ENCODE measurements at places on chromosomes 5 and 9. TPM values are rescaled to one million over a fixed set of nuclear protein-coding genes. Genes with fewer than 3 reads are reported as not detected.
A peak's percentile ranks its signal among the peaks of the same experiment; 100 is the strongest.

- no peak for DNase-seq
Observed at GRCh38 chr9:98795295-98795955, 930 bp downstream of the ANKS6 start.

DNA sequence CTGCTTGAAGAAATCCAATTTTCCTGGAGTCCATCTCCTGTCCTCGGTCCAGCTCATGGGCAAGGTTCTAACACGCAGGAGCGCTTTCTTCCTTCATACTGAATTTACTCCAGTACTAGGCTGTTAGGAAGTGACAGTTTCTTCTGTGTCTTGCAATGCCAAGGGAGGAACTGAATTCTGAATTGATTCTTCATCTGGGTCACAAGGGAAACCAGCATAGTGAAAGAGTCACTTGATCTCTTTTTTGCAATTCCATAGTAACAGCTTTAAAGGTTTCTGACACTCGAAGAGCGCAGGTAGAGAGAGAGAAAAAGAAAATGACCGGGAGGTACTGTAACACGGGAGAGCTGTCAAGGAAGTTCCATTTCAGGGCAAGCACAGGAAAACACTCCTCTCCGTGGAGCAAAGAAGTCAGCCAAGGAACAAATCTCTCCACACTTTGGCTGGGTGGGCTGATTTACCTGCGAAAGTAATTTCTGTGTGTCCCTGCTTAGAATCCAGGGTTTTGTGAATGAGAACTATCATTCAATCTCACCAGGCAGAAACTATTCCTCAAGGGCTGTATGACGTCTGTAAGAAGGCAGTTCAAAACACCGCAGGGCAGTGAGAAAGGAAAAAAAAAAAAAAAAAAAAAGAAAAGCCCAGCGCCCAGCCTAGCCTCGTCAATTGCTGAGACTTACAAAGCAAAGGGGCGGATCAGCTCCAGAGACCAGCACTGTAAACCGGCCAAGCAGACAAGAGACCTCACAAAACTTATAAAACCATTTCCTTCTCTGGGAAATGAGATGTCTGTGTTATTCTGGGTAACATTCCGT lies 617.8 kb downstream of the PDE4D start:
- peak; percentile 86 for DNase-seq

- DNase-seq, result no peak
Observed at GRCh38 chr5:164688437-164688836, 1183.0 kb downstream of the MAT2B start.

GRCh38 chr5:74717596-74717995 lies 32.6 kb downstream of the HEXB start:
- DNase-seq, result no peak

The SIL1 gene
- total RNA-seq, result 28.0 TPM

DNA sequence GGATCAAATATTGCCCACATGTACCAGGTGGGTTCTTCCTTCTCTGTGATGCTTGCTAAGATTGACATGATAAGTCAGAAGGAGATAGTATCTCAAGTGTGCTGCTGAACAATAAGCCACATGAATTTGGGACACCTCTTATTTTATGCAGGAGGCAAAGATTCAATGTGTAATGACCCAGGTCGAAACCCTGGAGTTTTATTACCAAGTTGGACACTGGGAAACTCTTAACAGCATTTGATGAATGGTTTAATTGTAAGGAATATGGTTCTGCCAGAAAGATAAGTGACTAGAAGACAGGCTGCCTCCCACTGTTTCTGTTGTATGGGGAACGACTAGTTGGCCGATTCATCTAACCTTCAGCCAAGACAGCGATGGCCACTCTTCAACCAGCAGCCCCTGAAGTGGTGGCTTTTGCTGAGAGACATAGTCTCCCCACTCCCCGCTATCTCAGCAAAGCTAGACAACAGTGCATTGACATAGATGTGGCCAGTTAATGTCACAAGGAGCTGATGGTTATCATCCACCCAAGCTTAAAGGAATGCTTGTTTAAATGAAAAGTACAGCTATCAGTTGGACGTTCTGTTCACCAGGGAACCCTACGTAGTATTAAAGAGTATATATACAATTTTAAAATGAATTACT lies 407.7 kb downstream of the KDM4C start:
- no peak for DNase-seq

DNA sequence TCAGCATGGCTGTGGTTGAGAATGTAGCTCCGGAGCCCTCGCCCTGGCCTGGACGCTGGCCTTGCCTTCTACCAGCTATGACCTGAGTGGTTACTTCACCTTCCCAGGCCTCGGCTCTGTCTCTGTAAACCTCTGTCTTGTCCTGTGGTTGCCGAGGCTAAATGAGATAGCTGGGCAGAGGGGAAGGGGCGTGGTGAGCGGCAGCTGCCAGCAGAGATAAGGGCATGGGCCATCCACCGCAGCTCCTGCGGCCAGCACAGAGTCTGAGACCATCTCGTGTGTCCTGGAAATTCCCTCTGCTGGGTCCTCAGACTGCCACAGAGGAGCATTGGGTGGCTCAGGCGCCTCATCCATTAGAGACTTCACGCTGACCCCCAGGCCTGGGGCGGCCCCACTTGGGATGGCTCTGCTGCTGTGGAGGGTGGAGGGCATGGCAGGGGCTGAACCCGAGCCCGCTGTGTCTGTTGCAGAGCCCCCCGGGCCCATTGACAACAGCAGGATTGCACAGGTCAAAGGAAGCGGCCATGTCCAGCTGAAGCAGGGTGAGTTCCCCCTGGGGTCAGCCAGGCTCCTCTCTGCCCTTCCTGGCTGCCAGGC lies 43.9 kb downstream of the USP20 start:
- peak; percentile 20 for DNase-seq

The PRELID2 gene
- total RNA-seq, result 38.0 TPM

- no peak for DNase-seq
Observed at GRCh38 chr5:134116789-134117761, 2.6 kb downstream of the TCF7 start.

DNA sequence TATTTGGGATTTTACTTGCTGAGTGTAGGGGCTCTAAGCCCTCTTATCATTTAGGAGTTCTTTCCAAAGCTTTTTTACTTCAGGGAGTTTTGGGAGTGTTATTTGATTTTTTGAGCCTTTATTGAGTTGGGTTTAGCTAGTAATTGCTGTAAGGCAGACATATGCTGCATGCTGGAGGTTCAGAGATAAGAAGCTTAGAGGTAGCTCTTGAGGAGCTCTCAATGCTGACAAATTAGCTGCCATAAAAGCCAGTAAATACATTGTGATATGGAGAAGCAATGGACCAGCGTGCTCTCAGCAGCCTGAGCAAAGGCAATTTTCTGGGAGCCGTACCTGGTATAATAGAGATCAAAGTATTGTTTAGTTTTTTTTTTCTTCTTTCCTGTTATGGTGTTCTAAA lies 11.6 kb downstream of the ARHGEF28 start:
- DNase-seq, result no peak

DNA sequence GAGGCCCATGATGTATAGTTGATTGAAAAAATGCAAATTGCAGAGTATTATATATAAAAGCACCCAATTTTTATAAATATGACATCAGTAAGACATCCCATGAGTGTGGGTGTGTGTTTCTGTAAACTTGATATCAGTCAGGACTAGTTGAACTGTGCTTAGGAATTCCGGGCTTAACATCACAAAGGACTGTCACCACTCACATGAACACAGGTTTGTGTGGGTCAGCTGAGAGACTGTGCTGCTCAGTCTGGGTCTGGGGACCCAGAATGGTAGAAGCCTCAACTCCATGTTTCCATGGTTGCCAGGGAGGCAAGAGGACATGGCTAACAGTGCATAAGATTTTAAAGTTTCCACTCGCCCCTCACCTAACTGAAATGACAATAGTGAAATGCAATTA lies 120.3 kb downstream of the ADCY2 start:
- no peak for DNase-seq

- DNase-seq, result peak; percentile 74
Observed at GRCh38 chr9:109328978-109329637, 8.2 kb upstream of the EPB41L4B start.

DNA sequence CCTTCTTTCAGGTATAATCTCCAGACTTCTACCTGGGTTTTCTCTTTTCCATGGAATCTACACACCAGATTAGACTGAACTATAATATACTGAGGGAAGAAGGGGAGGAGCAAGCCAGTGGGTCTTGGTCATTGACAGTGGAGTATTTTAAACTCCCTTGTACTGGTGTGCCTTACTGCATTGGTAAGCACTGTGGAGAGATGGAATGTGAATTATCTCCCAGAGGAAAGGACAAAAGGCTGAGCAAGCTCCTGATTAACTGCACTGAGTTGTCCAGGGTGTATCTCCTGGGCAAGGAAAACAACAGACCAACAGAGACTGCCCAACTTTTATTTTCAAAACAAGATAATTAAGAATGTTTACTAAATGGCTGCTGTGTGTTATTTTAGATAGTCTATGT lies 29.8 kb upstream of the SLCO6A1 start:
- no peak for DNase-seq

DNA sequence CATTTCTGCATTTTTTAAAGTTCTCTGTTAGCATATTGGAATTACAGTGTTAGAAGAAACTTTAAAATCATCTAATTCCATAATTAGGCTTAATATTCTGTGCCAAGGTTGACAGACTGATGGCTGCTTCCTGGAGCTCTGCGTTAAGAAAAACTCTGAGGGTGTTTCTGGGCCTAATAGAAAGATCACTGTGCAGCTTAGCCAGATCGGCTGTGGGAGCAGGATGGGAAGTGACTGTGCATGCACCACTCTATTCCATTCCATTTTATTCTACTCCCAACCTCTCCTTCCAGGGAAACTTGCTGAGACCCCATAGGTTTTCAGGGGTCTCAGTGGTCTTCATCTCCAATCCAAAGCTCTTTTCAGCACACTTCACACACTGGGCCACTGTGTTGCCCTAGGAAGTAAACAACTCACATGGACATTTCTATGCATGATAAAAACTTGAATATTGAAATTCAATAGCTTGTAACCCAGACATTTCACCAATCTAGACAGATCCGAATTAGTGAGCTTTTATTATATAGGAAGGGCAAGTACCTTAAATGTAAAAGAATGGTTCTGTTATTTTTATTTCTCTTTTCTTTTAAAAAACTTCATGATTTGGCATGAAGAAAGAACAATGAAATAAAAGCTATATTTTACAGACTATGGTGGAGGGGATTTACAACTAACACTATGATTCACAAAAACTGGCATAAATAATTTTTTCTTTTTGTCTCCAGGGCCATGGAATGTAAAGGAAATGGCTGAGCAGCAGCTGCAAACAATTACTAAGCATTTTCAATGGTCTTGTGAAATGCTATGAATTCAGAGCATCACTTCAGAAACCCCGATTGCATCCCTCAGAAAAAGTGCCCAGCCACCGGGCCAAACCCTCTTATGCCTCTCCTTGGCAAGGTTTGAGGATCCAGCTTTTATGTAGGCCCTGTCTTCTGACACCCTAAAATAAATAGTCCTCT lies 51.4 kb upstream of the DAB2 start:
- peak; percentile 33 for DNase-seq

DNA sequence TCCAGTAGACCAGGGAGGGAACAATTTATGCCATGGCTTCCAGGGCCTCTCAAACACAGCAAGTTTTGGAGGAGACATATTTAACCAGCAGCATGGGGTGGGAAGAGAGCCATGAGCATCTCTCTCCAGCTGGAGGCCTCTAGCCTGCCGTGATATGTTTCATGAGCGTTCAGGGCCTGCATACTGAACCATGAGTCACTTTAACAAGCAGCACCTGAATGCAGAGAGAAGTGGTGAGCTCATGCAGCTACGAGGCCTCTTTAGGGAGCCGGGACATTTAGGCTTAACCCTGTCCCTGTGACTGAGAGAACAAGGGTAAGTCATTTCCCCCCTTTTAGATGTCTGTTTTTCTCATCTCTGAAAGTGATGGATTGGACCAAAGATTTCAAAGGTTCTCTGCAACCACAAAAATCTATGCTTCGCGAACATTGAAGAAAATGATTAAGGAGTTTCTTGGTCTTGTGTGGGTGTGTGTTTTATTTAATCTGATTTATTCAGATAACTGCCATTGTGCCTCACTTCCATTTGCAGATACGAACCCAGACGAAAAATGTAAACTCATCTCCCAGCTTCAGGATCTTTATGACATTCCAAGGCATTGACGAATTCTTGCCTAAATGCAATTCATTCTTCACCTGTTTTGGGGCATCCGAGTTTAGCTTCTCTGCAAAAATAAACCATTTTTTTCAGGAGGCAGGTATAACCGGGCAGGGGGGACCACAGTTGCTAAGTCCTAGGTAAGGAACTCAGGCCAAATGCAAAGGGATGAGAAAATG lies 157.0 kb downstream of the GABBR2 start:
- DNase-seq, result no peak

The FST gene
- total RNA-seq, result 14.4 TPM

The BAAT gene
- 0.41 TPM for total RNA-seq

GRCh38 chr9:97518909-97519307 lies 17.4 kb downstream of the TMOD1 start:
- DNase-seq, result no peak

DNA sequence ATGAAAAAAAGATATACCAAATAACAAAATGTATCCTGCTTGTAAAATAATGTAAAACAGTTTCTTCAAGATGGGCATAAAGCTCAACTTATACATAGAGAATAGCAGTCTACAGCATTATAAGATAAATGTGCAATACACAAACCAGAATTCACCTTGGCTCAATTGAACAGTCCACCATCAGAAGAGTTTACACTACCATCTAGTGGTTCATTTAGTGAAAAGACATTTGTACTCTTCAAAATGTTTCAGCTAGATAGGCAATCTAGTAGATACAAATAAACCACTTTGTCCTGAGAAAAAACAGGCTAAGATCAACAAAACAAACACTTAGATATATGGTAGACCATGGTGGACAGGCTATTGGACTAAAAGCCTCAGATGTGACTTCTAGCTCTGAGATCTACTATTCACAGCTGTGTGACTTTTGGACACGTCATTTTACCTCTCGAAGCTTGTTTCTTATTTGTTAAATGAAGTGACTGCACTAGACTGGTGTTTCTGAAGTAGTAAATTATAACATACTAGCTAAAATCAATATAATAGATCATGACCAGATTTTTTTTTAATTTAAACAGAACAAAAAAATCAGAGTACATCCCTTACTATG lies 22.1 kb upstream of the TPD52L3 start:
- peak; percentile 44 for DNase-seq

- no peak for DNase-seq
Observed at GRCh38 chr5:5826911-5827310, 404.4 kb downstream of the ICE1 start.

GRCh38 chr9:135588371-135588770 lies 26.8 kb downstream of the PAEP start:
- no peak for DNase-seq

GRCh38 chr5:169115461-169116124 lies 185.3 kb downstream of the SLIT3 start:
- no peak for DNase-seq

DNA sequence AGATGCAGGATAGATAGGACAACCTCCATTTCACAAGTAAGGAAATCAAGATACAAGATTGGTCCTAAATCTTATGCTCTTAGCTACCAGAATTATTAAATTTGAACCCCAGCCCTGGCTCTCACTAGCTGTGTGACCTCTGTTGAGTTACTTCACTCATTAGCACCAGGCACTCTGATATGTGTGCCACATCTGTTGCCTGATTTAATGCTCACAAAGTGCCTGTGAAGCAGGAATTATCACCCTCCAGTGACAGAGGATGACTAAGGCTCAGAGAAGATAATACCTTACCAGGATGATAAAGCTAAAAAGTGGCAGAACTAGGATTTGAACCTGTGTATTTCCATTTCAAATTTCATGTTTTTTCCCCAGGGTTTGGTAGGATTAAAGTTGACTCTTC lies 110.0 kb downstream of the PLPPR1 start:
- no peak for DNase-seq

Measured in tongue (tissue), 3 donors.